Fibroblast of pulmonary artery (primary cell): ENCODE measurements at places on chromosomes 12 and 14.
A peak's percentile ranks its signal among the peaks of the same experiment; 100 is the strongest.

DNA sequence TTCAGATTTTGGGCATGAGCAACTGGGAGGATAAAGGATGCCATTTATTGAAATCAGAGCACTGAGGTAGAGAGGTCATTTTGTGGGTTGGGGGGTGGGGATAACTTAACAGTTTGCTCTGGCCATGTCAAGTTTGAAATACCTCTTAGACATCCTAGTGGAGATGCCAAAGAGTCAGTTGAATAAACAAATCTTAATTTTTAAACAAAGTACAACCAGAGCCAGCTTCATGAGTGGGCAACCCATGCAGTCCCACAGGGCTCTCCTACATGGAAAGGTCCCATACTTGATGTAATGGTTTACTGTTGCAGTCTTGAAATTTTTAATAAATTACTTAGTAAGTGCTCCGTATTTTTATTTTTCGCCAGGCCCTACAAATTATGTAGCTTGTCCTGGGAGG is 81.2 kb downstream of the ANO4 start:
- no peak for DNase-seq

DNA sequence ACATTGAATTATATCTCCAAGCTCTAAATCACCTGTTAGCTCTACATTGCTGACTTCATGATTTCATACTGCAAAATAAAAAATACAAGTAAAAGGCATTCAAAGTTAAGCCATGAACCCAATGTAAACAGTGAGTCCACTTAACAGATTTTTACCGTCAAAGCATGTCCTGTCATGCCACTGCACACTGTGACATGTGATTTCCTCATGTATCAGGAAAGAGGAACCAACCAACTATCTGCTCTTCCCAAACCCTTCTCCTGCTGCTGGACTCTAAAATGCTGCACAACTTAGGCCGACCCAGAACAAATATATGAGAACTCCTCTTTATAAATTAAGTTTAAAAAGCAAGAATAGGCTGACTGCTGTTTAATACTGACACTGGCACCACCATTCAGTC is 37.5 kb downstream of the TM7SF3 start:
- DNase-seq: no peak

GRCh38 chr14:89615421-89615820 is 198.4 kb upstream of the FOXN3 start:
- peak; percentile 72 for DNase-seq

DNA sequence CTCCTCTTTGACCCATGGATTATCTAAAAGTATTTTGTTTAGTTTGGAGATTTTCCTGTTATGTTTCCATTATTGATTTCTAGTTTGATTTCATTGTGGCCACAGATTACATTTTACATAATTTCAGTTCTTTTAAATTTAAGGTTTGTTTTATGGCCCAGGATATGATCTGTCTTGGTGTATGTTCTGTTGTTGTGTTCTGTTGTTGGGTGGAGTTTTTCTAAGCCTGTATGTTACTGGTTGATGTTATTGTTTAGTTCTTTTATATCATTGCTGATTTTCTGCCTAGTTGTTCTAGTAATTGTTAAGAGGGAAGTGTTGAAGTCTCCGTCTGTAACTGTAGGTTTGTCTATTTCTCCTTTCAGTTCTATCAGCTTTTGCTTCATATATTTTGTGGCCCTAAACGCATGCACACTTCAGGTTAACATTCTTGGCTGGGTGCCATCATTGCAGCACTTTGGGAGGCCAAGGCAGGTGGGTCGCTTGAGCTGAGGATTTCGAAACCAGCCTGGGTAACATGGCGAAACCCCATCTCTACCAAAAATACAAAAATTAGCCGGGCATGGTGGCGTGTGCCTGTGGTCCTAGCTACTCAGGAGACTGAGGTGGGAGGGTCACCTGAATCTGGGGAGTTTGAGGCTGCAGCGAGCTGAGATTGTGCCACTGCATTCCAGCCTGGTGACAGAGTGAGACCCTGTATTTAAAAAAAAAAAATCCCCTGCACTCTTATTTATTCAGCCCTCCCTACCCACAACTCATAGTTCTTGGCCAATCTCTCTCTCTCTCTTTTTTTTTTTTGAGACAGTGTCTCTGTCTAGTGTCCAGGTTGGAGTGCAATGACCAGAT is 28.1 kb upstream of the CFL2 start:
- no peak for DNase-seq

- peak; percentile 76 for DNase-seq
These were observed 148.4 kb downstream of the DPF3 start for GRCh38 chr14:72745546-72745945.

GRCh38 chr12:76449583-76449982 is 101.4 kb upstream of the BBS10 start:
- DNase-seq: peak; percentile 71

GRCh38 chr14:69214393-69214792 is 23.1 kb downstream of the EXD2 start:
- DNase-seq: no peak

GRCh38 chr14:89175881-89176799 is 240.9 kb downstream of the FOXN3 start:
- DNase-seq: no peak

DNA sequence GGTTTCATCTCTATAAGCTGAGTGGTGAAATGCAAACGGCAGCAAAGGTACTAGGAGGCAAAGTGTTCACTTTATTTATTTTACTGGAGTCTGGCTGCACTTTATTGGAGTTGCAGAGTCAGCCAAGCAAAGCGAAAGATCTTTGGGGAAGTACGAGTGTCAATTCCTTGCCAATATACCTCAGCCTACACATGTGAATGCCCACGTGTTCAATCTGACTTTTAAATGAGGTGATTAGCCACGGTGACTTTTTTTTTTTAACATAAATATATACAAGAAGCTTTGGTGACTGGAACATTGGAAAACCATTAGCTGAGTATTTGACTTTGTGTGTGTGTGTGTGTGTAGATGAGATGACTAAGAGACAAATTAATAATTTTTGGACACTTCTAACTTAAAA is 178.8 kb downstream of the NTS start:
- DNase-seq: no peak

GRCh38 chr12:88579601-88580050 is 645 bp downstream of the KITLG start:
- DNase-seq: no peak

DNA sequence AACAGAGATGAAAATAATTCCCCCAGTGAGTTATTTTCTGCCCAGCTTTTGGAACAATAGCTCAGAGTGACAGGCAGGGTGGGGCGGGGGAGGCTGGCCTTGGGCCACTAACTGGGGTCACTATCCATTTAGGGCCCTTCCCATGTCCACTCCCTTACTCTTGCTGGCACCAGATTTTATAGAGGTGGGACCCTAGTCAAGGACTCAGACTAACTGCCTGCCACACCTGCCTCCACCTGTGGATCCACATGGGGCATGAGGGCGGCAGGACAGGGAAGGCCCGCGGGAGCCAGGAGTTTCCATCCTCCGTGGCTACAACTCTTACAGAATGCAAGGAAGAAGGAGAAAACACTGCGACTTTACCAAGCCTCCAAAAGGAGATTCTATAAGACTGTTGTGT is 10.1 kb downstream of the VDR start:
- no peak for DNase-seq

DNA sequence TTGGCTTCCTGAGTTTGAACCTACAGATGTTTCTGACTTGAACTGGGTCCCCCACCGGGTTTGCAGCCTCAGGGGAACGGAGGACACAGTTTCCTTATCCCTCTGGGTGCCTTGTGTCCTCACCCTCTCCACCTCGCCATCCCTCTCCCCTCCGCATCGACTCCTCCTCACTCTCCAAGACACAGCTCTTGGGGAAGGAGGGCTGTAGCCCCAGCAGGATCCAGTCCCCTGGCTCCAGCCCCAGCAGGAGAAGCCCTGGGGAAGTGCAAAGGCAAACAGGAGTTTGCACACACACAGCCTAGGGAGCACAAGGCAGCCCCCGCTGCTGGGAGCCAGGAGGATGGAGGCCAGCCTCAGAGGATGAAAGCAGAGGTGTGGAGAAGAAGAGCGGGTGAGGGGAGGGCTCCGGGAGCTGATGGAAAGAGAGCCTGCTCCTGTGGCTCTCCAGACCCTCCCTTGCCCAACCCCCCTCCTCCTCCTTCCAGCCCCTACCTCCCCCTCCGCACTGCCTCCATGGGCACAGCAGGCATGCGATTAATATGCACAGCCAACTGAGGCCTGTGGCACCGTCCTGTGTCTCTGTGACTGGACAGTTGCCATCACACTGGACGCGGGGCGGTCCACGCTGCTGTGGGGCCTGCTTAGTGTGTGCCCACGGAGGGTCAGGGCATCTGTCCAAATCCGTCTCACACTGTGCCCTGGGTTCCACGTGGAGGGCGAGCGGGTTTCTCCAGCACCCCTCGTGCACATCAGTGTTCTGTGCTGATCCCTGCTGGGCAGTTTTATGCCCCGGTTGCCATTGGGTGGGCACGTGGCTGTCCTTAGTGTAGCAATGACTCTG is 193.7 kb upstream of the DIO3 start:
- no peak for DNase-seq

GRCh38 chr14:57492859-57493258 is 798 bp downstream of the CCDC198 start:
- peak; percentile 41 for DNase-seq

- no peak for DNase-seq
These were observed 1.0 kb downstream of the RTL1 start for GRCh38 chr14:100902295-100903133.

DNA sequence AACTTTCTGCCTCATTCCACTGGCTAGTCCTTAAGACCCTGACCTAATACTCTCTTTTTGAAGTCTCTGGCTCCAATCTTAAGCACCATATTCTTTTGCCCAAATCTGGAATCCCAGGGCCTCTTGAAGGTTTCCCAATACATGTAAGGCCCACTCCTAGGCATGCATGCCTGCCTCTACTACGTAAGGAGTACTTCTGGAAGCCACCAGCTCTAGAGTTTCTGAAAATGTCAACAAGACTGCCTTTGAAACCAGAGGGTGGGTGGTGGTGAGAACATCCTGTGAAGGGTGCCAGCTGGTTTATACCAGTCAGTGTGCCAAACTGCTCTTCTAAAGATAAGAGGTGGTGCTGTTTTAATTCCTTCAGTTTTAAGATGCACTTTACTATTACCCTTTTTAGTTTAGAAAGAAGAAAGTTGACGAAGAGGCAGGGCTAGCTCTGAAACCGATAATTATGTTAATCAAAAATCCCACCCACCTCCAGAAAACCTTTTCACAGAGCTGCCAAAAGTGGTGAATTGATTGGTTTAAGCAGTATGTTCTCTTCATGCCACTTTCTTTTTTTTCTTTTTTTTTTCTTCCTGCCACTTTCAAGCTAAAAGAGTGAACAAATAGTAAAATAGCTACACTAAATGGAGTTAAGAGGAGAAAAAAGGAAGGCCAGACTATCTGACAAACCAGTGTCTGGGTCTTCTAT is 8.7 kb upstream of the WDR89 start:
- peak; percentile 44 for DNase-seq

- no peak for DNase-seq
These were observed 49.3 kb upstream of the BEGAIN start for GRCh38 chr14:100636559-100636958.

DNA sequence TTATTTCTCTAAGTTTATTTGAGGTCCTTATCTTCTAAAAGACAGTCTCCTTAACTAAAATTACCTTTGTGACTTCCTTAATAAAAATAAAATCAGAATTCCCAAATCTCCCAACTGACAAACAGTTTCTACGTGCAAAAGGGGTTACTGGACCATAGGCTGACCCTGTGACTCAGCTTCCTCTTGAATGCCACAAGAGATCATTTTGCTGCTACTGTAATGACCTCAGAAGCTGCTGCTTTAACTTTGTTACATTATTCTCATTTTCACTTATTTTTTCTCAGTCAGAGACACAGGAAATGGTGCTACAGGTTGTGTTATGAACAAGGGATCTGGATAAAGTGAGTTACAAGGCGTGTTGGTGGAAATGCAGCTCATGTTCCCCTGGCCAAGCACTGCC is 132.2 kb upstream of the TMTC2 start:
- DNase-seq: peak; percentile 3

DNA sequence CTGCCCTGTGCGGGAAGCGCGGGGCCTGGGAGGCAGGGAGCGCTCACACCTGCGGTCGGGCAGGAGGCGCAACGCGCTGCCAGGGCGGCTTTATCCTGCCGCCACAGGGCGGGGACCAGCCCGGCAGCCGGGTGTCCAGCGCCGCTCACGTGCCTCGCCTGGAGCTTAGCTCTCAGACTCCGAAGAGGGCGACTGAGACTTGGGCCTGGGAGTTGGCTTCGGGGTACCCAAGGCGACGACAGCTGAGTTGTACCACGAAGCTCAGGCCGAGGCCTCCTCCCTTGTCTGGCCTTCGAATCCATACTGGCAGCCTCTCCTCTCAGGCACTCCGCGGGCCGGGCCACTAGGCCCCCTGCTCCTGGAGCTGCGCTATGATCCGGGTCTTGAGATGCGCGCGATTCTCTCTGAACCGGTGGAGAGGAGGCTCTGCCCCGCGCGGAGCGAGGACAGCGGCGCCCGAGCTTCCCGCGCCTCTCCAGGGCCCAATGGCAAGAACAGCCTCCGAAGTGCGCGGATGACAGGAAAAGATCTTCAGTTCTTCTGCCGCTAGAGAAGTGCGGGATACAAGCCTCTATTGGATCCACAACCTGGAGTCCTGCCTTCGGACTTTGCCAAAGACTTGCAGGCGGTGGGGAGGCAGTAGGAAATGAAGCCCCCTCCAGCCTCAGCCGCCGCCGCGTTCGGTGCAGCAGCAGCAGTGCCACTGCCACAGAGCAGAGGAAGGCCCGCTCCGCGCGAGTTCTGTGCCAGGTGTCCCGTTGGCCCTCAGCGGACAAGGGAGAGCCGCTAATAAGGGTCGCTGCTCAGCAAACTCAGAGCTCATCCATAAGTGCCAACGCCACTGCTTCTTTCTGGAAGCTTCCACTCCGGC is 6.8 kb downstream of the SIX1 start:
- DNase-seq: no peak

GRCh38 chr12:94103986-94104385 is 44.4 kb upstream of the PLXNC1 start:
- DNase-seq: no peak

DNA sequence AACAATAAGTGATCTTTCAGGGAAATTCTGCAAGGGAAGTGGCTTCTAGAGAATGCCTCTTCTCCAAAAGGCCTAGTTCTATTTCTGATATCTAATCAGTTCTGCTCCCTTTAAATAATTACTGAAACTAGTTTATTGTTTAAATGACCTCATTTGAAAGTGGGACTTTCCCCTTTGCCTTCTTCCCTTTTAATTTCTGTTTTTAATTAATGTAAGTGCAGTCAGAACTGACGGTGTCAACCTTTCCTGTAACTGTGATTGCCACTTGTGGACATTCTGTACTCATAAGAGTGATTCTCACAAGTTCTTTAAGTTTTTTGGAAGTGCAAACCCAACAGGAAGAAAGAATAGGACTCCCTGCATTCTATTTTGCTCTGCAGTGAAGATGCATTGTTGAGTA is 265.3 kb upstream of the PLEKHG7 start:
- DNase-seq: no peak

- peak; percentile 52 for DNase-seq
These were observed 66.9 kb upstream of the ACTN1 start for GRCh38 chr14:69045857-69046475.
